Activated CD4-positive, CD25-positive, alpha-beta regulatory T cell treated with anti-CD3 and anti-CD28 coated beads, Interleukin-2, amount 50 U/mL, for 72 hours (primary cell): ENCODE measurements at places on chromosomes 7 and 10.
A peak's percentile ranks its signal among the peaks of the same experiment; 100 is the strongest.

GRCh38 chr10:79270466-79271246, 76.6 kb upstream of the PPIF start:
- no peak for DNase-seq

GRCh38 chr7:100829150-100829716, 1.9 kb upstream of the EPHB4 start:
- no peak for DNase-seq

DNA sequence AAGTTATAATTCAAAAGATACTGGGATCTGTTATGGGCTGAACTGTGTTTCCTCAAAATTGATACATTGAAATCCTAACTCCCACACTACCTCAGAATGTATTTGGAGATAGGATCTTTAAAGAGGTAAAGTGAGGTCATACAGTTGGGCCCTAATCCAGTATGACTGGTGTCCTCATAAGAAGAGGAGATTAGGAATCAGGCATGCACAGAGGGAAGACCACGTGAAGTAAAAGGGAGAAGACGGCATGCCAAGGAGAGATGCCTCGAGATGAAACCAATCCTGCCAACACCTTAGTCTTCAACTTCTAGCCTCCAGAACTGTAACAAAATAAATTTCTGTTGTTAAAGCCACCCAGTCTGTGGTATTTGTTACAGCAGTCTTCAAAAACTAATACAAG, 5.9 kb upstream of the CFAP69 start:
- DNase-seq = no peak

- no peak for DNase-seq
Observed at GRCh38 chr7:117023325-117023854, 70.1 kb downstream of the ST7 start.

GRCh38 chr7:147539685-147540084, 1050.9 kb upstream of the C7orf33 start:
- DNase-seq = no peak

- DNase-seq = no peak
Observed at GRCh38 chr7:24824896-24825295, 67.6 kb upstream of the GSDME start.

DNA sequence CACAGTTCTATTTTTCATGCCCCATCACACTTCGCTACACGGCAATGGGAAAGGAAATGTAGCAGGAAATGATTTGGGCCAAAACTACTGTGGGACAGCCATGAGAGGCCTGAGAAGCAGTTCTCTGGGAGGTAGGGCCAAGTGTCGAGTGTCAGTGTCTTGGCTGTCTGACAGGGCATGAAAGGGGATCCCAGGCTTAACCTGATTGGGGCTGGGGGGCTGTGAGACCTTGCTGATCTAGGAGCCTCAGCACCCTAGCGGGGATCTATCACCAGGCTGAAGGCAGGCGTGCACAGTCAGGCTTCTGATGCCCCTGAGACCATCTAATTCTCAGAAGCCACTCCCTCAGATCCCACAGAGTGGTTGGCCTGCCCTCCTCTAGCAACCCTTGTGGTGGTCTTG, 58.2 kb upstream of the SLC25A13 start:
- DNase-seq = no peak

- no peak for DNase-seq
Observed at GRCh38 chr10:67433276-67433675, 262.7 kb downstream of the CTNNA3 start.

GRCh38 chr7:2701832-2702593, 14.0 kb downstream of the AMZ1 start:
- DNase-seq = no peak

DNA sequence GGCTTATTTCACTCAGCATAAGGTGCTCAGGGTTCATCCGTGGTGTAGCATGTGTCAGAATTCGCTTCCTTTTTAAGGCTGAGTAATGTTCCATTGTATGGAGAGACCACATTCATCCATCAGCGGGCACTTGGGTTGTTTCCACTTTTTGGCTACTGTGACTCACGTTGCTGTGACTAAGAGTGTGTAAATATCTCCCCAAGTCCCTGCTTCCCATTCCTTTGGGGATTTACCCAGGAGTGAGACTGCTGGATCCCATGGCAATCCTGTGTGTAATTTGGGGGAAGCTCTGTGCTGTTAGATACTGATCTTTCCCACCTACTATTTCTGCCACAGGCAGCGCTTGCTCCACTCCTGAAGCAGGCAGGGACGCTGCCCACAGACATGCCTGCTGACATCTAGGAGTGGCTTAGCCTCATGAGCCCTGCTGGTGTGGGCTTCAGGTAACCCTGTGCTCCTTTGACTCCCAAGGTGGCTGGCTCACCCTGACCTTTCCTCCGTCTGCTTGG, 346.0 kb downstream of the FRMD4A start:
- no peak for DNase-seq

GRCh38 chr10:129371541-129371940, 95.5 kb upstream of the MGMT start:
- DNase-seq = no peak

DNA sequence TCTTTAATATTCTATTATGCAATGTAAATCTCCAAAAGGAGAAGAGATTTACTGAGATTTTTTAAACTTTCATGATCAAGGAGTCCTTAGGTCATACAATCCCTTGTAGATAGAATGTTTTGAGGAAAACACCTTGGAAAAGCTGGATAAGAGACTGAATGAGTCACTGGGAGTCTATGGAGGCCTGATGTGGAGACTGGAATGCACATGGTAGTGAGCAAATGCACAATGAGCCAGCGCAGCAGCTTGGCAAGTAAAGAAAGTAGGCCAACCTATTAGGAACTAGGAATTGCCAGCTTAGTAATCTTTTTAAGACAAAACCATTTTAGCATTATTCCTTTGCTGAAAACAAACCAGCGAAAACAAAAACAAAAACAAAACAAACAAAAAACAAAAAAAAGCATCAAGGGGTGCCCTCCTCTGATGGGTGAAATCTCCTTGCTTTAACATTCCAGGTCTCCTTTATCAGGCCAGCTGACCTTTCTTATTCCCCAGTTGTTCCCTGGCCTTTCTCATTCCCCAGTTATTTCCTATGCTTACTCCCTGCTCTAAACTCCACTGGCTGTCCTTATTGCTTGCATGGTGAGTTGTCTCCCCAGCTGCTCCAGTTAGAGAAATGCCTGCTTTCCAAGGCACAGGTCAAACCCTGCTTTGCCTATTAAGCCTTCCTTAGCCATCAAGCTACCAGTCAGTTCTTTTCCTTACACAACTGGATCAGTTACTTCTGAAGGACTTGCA, 135.8 kb downstream of the PLCE1 start:
- no peak for DNase-seq

- no peak for DNase-seq
Observed at GRCh38 chr10:102597131-102597991, 46.9 kb upstream of the TRIM8 start.

GRCh38 chr7:90966346-90966745, 297.9 kb upstream of the FZD1 start:
- no peak for DNase-seq

DNA sequence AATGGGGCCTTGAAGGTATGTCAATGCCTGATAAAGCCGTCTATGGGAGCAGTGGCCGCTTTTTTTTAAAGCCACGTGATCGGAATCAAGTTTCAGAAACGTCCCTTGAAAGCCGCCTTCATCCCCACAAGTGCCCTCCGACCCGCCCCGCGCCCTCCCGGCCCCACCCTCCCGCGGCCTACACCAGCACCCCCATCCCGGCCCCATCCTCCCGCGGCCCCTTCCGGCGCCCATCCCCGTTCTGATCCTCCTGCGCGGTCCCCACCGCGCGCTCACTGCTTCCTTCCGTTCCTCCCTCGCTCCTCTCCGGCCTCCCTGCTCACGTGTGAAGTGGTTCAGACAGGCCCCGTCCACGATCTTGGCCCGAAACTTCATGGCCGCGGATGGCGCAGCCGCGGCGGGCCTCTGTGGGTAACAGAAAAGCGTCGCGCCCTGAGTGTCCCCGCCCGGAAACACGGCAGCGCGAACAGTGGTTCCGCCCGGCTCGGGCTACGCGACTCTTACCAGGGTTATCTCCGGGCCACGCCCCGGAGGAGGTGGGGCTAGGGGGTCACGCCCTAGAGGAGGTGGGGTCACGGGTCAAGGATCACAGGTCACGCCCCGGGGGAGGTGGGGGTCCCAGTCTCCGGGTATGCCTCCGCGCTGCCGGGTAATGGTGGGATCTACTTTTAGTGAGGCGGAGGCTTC, at the start of gene HUS1:
Gene HUS1 (minus strand): TSS at position 471 of the 687 bp plus-strand sequence. CDS start 96 bp downstream, at position 375.
- peak; percentile 94 for DNase-seq

DNA sequence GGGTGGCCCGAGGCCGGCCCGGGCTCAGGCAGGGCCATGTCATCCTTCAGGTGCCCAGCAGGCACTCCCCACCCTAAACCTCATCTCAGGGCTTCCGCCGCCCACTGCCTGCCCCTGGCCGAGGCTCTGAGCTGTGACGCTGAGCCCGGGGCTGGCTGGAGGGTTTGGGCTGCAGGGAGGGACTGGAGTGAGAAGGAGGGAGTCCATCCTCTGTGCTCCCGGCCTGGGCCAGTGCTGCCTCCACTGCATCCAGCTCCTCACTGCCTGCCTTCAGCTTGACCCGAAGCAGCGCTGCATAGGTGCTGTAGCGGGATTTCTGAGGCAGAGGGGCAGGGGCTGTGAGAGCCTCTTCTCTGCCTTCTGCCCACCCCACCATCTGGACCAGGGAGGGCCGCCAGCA, 7.6 kb downstream of the NFKB2 start:
- DNase-seq = no peak

GRCh38 chr7:131893631-131894340, 337.4 kb upstream of the PODXL start:
- DNase-seq = no peak

GRCh38 chr10:13787015-13787421, 200.3 kb downstream of the PRPF18 start:
- peak; percentile 54 for DNase-seq

- DNase-seq = no peak
Observed at GRCh38 chr10:105279101-105279500, 638.0 kb downstream of the SORCS3 start.

- no peak for DNase-seq
Observed at GRCh38 chr7:20558963-20559716, 56.3 kb upstream of the ABCB5 start.

DNA sequence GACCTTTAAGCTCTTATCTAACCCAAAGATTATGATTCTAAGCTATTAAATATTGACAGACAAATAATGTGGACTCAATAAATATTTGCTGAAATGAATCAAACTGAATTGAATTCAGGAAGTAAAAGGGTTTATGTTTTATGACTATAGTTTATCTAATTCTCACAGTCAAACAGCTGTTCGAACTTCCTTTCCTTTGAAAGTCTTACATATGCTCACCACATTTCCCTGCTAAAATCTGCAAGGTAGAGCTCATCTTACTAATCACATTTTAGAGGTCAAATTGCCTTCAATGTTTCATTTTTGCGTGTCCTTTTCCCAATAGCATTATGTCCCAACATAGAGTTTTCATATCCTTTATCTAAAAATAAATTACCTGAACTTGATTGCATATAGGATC, 154.9 kb upstream of the PPP1R3A start:
- no peak for DNase-seq

GRCh38 chr7:138738551-138739335, 37.6 kb upstream of the SVOPL start:
- DNase-seq = peak; percentile 81

GRCh38 chr7:43926798-43927123, 525 bp downstream of the UBE2D4 start:
- DNase-seq = no peak

- DNase-seq = no peak
Observed at GRCh38 chr7:34327681-34328080, 330.3 kb upstream of the NPSR1 start.

DNA sequence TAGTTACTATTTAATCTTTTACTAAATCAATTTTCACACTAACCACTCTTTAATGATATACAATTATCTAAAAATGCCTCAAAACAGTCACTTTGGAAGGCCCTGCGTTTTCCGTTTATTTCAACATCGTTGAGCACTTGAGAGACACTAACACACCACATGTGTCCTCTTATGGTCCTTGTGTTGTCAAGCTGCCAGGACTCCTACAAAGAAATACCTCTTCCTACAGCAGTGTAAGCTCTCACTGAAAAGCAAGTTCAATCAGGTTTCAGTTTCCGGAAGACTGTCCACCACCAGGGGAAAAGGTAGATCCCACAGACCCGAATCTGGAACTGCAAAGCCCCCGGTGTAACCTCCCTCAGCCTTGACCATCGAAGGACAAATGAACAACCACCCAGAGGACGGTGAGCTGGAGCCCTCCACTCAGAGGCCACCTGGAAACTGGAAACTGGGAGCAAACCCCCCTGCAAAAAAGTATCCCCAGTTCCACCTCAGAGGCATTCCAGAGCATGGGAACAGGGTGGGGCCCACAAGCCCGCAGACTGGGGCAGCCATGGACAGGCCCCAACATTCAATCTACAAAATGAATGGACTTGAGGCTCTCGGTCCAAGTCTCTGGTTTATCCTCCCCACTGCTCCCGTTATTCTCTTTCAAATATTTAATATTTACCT, 37.6 kb downstream of the KCNH2 start:
- no peak for DNase-seq

- no peak for DNase-seq
Observed at GRCh38 chr7:84251277-84251781, 56.7 kb upstream of the SEMA3A start.

DNA sequence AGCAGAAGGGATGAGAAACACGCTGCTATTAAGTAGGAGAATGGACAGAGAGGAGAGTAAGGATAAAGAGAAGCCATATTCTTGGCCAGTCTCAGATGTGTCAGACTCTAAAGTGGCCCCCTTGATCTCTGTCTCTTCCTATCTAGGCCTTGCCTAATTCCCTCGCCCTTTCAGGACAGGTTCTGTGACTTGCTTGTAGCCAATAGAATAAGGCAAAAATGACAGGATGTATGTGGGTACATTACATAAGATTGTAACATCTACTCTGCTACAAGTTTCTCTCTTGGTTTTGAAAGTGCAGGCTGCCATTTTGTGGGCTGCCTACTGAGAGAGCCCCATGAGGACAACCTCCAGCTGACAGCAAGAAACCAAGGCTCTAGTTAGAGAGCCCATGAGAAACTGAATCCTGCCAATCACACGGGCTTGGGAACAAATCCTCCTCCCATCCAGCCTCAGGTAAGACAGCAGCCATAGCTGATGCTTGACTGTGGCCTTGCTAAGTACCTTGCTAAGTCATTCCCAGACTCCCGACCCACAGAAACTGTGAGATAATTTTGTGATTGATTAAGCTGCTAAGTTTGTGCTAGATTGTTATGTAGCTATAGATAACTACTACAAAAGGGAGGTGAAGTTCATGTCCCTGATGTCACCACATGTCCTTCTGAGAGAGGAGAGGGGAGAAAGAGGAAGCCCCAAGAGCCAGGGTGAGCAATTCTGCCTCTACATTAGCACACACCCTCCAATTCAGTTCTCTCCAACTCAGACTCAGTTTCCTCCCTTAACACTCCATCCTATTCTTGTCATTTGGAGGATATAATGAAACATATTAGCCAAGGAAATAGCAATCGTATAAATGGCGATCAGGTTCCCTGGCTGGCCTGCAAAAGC, 185.5 kb downstream of the SGMS1 start:
- no peak for DNase-seq

- DNase-seq = no peak
Observed at GRCh38 chr7:143314127-143314526, 1.8 kb upstream of the CLCN1 start.

DNA sequence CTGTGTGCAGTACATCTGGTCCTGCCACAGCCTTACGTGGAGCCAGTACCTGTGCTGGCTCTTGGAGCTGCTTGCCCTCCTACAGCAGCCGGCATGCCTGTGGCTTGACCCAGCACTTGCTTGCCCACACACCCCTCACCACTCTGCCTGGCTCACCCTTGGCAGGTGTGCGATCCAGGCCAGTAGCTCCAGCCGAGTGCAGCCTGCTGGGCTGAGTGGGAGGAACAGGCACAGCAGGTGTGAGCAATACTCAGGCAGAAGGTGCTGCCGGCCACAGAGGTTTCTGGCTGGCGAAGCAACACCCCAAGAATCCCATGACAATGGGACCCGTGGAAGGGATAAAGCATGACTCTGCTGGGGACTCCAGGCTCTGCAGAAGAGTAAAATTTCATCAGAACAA, 173.5 kb upstream of the ADCY1 start:
- DNase-seq = no peak
